ENCODE measurements at places on chromosomes 5 and 9.

DNA sequence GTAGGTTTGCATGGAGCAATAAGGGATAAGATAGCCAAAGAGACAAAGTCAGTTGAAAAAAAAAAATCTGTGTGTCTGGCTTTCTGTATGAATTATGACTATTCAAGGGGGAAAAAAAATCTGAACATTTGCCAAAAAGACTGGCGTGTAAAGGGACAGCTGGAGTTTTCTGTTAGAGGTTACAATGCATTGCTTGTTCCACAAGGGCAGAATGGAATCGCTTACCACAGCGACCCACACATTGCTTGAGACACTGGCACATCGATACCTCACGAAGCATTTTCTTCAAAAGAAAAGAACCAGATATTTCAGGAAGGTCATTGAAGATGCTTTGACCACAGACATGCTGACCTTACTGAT, 327.8 kb downstream of the TMEM167A start:
- DNase-seq = no peak

GRCh38 chr9:120659209-120659608, 55.1 kb downstream of the MEGF9 start:
- DNase-seq = no peak

- peak; percentile 77 for DNase-seq
These were observed 60.4 kb upstream of the CAST start for GRCh38 chr5:96601715-96602244.

DNA sequence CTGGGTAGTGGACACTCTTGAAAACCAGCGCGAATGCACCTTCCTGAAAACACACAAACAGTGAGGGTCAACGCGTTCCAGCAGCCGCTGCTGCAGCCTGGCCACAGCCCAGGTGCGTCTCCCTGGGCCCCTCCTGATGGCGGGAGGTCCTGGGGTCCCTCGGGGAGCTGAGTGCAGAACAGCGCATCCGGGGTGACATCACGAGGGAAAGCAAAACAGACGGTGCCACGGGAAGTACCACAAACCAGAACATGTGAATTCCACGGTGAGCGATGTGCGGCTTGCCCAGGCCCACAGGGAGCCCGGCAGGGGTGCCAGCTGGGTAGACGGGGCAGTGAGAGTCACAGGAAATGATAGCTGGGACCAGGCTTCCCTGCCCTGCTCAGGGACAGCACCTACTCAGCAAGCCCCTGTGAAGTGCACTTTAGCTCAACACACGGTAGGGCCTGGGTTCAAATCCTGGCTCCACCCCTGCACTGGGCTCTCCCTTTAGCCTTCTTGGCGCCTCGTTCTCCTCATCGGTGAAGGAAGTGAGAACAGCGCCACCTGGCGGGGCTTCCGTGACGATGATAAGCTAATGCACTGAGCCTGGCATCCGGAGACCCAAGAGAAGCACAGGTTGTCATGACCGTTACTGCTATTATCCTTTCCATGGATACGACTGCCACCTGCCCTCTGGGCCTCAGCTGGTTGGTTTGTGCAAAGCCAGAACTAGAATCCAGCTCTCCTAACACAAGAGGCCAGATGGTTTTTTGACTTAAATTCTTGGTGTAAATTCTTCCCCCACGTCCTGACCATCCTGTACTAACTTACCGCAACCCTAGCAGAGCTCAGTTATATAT, 24.6 kb downstream of the GFPT2 start:
- DNase-seq = peak; percentile 85

DNA sequence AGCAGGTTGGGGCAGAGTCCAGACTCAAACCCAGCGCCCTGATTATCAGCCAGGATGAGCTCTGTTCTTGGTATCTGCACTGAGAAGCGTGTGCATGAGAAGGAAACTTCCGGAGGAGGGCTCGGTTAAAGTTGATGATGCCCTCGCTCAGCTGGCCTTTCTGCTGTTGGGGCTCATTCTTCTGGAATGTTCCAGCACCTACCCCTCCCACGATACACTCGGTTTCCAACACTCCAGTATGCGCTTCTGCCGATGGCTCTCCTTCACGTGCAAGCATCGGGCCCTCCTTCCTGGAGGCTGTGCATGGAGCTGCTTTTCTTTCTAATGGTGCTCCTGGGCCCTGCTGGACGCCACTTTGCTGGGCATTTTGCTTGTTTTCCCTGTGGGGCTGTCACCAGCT, 134.0 kb downstream of the RXRA start:
- no peak for DNase-seq

GRCh38 chr5:52947208-52947607, 41.9 kb upstream of the ITGA2 start:
- no peak for DNase-seq

- no peak for DNase-seq
These were observed 98.7 kb downstream of the NMUR2 start for GRCh38 chr5:152306386-152306785.

DNA sequence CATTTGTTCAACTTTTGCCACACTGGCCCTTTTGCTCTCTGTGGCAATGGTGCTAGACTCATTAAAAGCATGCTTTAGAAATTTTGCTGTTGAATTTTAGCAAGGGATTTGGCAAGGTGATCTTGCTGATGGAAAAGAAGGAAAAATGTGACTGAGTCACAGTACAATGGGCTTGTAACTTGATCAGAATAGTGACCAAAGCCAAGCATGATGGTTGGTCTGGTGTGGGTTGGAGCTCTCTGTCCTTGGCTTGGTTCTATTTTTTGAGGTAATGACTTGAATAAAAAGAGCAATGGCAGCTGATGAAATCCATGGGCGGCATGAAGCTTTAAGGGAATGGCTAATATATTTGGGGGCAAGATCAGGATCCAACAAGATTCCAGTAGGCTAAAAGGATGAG, 114.4 kb upstream of the ZNF366 start:
- no peak for DNase-seq

GRCh38 chr9:136053757-136054142, 41.3 kb downstream of the NACC2 start:
- no peak for DNase-seq

DNA sequence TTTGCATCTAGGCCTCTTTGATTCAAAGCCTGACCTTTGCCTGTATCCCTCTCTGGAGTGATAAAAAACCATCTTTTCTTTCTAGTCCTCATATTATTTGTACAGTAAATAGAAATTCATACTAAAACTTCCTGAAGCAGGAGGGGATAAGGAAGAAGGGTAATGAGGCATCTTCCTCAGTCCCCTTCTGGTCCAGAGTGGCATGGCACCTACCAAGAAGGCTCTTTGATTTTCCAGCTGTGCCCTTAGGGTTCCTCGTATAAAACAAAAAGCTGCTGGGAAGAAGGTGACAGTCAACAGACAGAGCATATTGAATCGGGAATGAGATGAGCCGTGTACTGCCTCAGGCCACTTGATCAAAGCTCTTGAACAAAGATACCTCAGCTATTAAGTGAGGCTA, 71.9 kb upstream of the SPDL1 start:
- no peak for DNase-seq
